ENCODE measurements at places on chromosomes 7 and 10.
A peak's percentile ranks its signal among the peaks of the same experiment; 100 is the strongest.

GRCh38 chr10:114442091-114442630, 37.9 kb upstream of the AFAP1L2 start:
- DNase-seq, result no peak

GRCh38 chr7:151237244-151238189, 5.2 kb downstream of the CHPF2 start:
- DNase-seq, result no peak

- DNase-seq, result peak; percentile 43
Measured at GRCh38 chr7:3063016-3063753, 19.5 kb upstream of the CARD11 start.

- DNase-seq, result no peak
Measured at GRCh38 chr10:14409247-14409646, 78.5 kb upstream of the FRMD4A start.
